Nucleus accumbens (tissue), 56 donors: ENCODE measurements at places on chromosomes 2 and 18.

DNA sequence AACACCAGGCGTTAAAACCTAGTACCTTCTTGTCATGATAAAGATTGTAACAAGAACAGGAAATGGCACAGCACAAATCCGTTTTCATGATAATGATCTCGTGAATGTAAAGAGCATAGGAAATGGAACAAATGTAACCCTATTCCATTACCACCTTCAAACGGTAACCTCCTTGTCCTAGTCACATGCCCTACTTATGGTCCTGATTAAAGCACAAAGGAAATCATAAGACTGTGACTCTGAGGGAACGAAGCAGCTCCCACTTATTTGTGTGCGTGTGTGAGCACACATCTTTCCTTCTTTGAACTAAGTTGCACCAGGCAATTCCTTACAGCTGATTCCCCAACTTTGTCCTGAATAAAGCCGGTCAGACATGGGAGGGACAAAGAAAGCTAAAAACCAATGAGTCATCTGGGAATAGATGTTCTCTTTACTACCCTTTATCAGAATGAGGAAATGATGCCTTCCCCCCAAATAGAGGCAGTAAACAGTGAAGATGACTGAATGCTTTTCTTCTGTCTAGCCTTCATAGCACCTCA, 192.6 kb downstream of the IKZF2 start:
- DNase-seq = no peak

GRCh38 chr2:8642366-8643068, 39.3 kb upstream of the ID2 start:
- no peak for DNase-seq

DNA sequence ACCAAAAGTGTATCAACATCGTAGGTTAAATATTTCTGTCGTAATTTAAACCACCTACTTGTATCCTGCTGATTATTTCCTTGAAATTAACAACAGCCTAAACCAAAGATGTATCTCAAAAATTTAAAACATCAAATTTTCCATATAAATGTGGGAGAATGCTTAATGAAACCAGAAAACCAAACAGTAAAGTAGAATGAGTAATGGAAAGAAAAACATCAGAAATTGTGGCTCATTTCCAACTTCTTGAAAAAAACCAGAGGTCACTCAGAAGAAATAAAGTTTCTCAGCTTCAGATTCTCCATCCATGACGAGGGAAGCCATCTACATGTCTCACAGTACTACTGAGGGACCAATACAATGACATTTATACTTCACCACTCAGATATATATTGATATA, 296.5 kb downstream of the NOL4 start:
- DNase-seq = no peak

DNA sequence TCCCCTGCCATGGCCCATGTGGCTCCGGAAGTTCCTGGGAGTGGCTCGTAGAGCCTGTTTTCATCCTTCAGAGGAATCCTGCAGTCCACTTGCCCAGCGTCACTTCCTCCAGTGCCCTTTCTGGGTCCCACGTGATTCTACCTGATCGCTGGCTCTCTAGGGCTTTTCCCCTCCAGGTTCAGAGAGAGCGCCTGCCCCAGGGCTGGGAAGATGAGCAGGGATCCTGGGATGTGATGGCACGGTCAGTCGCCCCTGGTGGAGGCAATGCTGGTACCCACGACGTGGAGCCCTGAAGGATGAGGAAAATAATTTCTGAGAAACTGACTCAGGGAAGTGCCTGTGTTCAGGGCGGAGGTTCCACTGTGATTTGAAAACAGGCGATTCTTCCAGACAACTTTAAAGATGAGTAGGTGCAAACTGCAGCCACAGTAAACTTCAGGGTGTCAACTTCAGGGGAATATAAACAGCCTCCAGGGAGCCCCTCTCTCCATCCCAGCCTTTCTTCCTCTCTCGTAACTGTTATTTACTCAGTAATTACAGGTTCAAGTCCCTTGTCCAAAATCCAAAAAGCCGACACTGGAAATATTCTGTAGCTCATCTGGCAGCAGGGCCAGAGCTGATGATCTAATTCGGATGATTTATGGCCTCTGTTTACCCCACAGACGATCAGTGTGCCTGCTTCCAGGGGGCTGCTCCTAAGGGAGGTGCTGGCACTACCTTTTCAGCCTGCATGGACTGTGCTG, 105.9 kb downstream of the AGAP1 start:
- no peak for DNase-seq

GRCh38 chr2:42084231-42084671, 36.4 kb downstream of the PKDCC start:
- DNase-seq = no peak

DNA sequence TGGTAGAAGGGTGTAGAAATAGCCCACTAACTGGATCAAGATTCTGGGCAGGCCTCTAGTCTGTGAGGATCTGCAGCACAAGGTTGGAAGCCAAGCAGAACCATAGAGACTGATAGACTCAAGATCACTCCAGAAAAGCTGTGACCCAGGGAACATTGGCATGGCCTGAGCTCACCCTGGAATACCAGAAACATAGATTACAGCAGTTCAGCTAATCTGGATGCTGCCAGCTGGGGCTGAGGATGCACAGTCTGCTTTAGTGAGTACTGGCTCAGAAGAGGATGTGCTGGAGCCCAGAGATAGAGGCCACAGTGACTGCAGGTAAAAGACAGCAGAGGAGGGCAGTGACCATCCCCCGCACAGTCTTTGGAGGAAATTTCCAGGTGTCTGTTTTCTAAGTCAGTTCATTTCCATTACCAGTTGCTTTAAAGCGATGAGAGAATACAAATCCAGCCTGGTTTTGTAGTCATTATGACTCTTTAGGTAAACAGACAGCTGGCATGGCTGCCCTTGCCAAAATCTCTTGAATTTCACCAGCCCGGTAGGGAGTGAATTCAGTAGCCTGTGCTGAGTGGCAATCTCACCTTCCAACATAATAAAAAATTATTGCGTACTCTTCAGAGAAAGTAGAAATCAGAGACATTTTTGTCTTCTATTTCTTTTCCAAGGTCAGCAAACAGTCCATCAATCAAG, 119.2 kb downstream of the ANTXR1 start:
- DNase-seq = no peak

DNA sequence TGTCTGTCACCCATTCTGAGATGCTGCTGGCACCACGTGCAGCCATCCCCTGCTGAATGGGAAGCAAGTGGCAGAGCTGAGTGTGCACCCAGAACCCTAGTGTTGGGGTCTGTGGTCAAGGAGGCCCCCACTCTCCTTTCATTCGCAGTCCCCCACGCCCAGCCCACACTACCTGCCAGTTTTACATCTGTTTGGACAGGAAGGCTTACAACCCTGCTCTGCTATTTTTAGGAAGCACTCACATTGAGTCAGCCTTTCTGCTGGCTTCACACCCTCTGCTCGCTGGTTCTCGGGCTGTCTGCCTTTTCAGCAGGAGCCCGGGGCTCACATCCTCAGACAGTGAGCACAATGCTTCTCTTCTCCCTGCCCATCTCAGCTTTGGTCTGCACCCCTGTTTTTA, 10.7 kb upstream of the ADCY3 start:
- no peak for DNase-seq

- DNase-seq = no peak
These were observed 26.6 kb downstream of the METTL8 start for GRCh38 chr2:171407030-171407675.

DNA sequence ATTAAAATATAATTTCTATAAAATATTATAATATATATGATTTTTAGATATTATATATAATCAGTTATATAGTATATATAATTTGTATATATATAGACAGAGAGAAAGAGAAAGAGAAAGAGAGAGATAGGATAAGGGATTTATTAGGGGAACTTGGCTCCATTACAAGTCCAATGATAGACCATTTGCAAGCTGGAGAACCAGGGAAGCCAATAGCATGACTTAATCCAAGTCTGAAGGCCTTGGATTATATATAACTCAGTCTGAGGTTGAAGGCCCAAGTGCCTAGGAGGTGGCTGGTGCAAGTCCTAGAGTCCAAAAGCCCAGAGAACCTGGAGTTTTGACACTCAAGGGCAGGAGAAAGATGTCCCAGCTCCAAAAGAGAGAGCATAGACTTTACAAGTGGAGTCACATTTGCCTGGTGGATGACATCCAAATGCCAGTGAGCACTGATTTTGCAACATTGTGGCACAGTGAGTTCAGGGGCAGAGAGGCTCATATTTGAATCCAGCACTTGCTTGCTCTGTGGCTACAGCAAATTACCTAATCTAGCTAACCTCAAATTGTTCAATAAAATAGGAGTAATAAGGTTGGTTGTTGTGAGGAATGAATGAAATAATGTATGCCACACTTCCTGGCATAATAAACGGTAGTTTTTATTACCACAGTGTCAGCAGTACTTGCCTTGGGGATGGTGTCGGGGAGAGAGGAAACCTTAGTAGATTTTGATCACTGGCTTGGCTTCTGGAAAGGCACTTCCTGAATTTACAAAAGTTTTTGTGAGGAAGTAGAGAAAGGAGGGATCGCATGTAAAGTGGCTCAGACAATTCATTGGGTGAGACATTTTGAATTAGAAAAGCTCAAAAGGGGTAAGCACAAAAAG, 69.6 kb upstream of the CD28 start:
- DNase-seq = no peak

- no peak for DNase-seq
These were observed 68.9 kb upstream of the ZSWIM2 start for GRCh38 chr2:186917866-186918265.

- DNase-seq = no peak
These were observed 169.2 kb downstream of the XIRP2 start for GRCh38 chr2:167057446-167057845.

DNA sequence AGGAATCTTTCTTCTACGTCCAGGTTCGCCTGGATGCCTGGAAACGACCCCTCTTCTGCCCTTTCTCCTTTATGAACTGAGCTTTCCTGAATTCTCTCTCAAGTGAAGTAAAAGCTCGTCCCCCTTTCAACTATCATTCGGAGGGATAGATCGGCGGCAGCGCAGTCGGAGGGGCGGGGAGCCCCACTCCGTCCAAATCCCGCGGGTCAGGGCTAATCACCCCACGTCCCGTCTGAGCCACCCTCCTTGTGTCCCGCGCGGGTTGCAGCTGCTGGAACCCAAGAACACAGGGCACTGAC, 367 bp downstream of the FBXO48 start:
- DNase-seq = no peak

DNA sequence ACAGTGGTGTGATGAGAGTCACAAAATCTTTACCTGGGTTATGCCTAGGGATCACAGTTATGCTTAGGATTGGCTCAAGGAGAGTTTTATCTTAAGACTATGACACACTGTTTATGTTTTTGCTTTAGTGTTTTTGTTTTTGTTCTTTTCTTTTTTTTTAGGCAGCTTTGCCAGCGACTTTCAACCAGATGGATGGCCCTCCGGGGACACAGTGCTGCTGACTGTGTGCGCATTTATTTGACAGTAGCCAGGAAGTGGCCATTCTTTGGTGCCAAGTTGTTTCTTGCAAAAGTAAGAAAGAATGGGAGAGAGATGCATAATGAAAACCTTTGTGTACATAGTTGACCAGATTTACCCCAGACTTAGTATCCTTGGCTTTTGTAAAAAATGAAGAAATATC, 15.1 kb upstream of the DYNC2LI1 start:
- DNase-seq = no peak

- DNase-seq = no peak
These were observed 39.9 kb downstream of the DNAH6 start for GRCh38 chr2:84556190-84556589.

DNA sequence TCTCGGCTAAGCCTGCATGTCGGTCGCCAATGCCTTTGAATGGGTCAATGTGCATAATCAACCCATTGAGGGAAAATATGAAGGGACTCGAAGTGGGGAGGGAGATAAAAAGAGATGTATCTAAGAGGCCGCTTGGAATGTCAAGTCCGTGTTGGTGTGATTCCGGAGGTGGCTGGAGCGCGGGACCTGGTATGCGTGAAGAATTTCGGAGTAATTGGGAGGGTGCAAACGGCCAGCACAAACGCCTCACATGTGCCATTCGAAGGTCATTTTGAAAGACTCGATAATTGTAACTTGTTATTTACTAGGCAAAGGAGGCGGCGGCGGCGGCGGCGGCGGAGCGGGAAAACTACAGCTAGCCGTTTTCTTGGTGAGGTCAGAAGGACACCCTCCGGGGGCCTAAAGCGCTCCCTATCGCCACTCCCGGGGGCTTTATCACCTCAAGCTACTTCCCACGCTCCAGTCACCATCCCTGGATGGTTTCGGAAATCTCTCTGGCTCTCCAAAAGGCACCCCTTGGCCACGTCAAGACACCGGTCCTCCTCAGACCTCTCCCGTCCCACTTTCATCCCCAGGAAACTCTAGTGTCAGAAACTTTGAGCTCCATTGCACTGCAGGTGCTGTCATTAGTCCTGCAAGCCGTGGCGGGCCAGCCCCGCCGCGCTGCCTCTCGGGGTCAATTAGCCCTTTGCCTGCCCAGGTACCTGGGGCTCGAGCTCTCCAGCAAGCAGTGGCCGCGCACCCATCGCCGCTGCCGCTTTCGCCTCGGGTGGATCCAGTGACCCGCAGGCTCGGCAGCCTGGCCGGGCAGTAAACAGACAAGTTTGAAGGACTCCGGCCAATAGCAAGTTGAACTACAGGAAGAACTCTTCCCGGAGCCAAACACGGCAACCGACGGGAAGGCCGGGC, 1.5 kb downstream of the ERBB4 start:
- DNase-seq = peak; percentile 42

- DNase-seq = no peak
These were observed 86.9 kb downstream of the LIMS1 start for GRCh38 chr2:108621087-108621559.

DNA sequence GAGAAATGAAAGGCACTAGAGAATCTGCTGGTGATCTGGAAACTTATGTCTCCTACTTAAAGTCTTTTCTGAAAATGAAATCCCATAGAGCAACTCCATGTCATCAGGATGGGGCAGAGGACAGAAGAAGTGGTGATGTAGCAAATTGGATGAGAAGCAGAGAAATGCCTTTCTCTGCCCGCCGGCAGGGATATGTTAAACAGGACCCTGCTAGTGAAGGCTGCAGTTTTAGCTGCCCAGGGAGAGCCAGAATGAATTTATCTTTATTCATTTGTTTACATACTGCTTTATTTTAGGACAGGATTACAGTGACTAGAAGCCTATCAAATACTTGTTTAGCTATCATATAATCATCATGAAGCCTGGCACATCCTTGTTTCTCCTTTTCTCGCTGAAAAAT, 247.0 kb downstream of the DOK6 start:
- no peak for DNase-seq

GRCh38 chr18:79988071-79988450, 302 bp downstream of the TXNL4A start:
- DNase-seq = peak; percentile 72
